ENCODE measurements at places on chromosomes 7 and 10. TPM values are rescaled to one million over a fixed set of nuclear protein-coding genes. Genes with fewer than 3 reads are reported as not detected.

Gene FGFR2
- not detected for polyA plus RNA-seq

Gene ANKRD26
- polyA plus RNA-seq, result 0.36 TPM

Gene PRPS1L1
- not detected for polyA plus RNA-seq

Gene MBL2
- polyA plus RNA-seq, result not detected

Gene TBATA
- polyA plus RNA-seq, result not detected

Gene MTURN
- polyA plus RNA-seq, result 5.9 TPM

Gene VSIR
- polyA plus RNA-seq, result 801 TPM

Gene TMEM196
- polyA plus RNA-seq, result not detected

Gene ADAM22
- polyA plus RNA-seq, result not detected

Gene MSMB
- polyA plus RNA-seq, result not detected

Gene LYZL2
- not detected for polyA plus RNA-seq

Gene SEMA3D
- not detected for polyA plus RNA-seq

Gene IGFBP1
- polyA plus RNA-seq, result not detected

Gene GNB2
- 90.0 TPM for polyA plus RNA-seq

Gene ZNF804B
- polyA plus RNA-seq, result not detected

Gene MYL10
- polyA plus RNA-seq, result not detected

Gene FAM25C
- polyA plus RNA-seq, result not detected

Gene AGMO
- polyA plus RNA-seq, result not detected

Gene SYT15B
- not detected for polyA plus RNA-seq

Data from CD14-positive monocyte (primary cell).